Stimulated activated CD8-positive, alpha-beta memory T cell treated with anti-CD3 and anti-CD28 coated beads, Interleukin-15, amount 100 ng/mL, for 4 hours (primary cell): ENCODE measurements at places on chromosomes 1 and 21.

- no peak for DNase-seq
These were observed 72.0 kb upstream of the BACE2 start for GRCh38 chr21:41095983-41096382.

GRCh38 chr1:220431554-220432239, 96.2 kb upstream of the MARK1 start:
- no peak for DNase-seq

- DNase-seq, result no peak
These were observed 84.1 kb downstream of the SPAG17 start for GRCh38 chr1:118100686-118101514.

- no peak for DNase-seq
These were observed 33.6 kb downstream of the CD58 start for GRCh38 chr1:116537040-116537831.

DNA sequence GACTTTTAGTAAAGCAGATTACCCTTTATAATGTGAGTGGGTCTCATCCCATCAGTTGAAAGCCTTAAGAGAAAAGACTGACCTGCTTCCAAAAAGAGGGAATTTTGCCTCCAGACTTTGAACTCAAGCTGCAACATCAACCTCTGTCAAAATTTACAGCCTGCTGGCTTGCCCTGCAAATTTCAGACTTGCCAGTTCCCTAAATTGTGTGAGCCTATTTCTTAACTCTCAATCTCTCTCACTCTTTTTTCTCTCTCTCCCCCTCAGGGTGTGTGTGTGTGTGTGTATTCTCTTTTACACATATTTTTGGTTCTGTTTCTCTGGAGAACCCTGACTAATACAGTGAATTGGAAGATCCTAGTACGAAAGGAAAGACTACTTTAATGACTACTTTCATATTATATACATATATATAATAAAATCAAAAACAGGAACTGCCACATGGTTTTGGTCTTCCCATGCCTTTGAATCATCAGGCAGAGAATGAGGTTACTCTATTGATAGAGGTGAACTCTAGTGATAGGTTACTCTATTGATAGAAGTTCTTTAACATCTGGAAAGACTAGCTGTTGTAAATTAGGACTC, 6.4 kb downstream of the OR2C3 start:
- DNase-seq, result no peak

DNA sequence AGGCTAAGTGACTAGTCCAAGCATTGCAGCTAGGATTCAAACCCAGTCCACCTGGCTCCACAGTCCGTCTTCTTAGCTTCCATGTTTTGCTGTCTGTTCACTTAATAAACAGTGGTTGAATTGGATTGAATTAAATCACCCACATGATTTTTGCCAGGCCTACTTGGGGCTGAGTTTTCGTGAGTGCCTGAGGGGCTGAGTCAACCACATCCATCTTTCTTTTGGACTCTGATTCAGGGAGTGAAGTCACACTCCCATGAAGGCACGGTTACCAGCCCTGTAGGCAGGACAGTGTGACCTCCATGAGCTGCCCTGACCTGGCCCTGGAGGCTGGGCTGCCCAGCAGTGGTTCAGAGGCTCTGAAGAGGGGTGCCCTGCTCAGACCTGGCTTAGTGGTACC, 123.7 kb downstream of the ACTL8 start:
- no peak for DNase-seq

- DNase-seq, result no peak
These were observed 1.8 kb downstream of the SLC45A3 start for GRCh38 chr1:205678286-205679111.

- no peak for DNase-seq
These were observed 49.8 kb upstream of the ADORA3 start for GRCh38 chr1:111553196-111553595.

- no peak for DNase-seq
These were observed 36.1 kb downstream of the RUNX3 start for GRCh38 chr1:24894002-24894401.

DNA sequence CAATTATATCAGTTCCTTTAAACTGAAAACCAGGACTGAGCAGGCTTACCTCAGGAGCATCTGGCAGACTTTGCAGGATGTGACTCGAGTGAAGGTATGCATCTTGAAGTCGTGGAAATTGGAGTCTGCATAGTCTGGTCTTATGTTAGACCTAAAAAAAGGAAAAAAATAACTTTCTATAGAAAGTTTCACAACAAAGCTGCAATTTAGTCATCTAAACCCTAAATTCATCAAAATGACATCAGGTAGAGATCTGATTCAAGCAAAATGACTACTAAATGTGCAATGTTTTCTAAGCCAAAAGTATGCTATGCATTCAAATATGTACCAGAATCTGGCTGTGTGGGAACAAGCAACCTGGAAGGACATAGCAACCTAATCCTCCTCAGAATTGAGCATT, 260.1 kb downstream of the VAV3 start:
- DNase-seq, result no peak

GRCh38 chr1:45999507-45999906, 132.9 kb downstream of the PIK3R3 start:
- DNase-seq, result no peak

DNA sequence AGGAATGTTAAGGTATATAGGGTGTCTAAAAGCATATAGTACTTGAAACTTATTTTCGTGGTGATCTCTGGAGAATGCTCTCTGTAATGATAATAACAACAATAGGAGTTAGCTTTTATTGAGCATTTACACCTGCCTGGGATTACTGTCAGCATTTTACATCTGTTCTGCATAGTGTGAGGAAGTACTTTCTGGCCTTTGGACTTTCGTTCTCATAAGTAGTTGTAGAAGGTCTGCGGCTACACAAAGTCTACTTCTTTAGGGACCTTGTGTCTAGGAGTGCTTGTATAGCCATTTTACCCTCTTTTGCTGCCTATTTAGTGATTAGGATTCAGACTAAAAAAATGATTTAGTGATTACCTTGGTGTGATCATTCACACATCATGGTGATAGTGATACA, 103.6 kb upstream of the GPR52 start:
- DNase-seq, result no peak

DNA sequence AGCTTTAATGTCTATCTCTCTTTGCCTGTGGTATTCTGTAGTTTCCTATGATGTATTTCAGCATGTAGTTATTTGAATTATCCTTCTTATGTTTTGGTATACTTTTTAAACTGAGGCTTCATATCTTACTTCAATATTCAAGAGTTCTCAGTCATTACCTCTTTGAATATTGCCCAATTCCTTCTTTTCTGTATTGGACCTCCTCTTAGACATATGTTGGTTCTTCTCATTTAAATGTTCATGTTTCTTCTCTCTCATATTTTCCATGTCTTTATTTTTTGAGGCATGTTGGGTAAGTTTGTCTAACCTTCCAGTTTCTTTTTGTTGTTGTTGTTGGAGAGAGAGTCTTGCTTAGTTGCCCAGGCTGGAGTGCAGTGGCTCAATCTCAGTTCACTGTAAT, 140.6 kb downstream of the MRPS6 start:
- no peak for DNase-seq

DNA sequence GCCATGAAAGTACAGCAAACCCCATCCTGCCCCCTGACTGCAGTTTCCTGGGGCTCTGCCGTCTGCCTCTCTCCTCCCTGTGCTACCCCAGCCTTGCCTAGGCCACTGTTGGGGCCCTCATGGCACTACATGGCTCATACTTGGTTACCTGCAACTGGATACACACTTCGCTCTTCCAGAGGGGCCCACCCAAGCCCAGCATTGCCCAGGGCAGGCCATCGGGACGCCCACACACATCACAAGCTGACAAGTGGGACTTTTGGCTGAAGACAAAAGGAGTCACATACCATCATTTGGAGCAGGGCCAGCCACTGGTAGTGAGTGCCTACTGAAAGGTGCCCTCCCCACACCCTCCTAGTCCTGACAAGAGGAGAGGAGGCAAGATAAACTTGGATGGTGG, 82.8 kb downstream of the CD247 start:
- DNase-seq, result no peak
